ENCODE measurements at places on chromosomes 1 and 21.

DNA sequence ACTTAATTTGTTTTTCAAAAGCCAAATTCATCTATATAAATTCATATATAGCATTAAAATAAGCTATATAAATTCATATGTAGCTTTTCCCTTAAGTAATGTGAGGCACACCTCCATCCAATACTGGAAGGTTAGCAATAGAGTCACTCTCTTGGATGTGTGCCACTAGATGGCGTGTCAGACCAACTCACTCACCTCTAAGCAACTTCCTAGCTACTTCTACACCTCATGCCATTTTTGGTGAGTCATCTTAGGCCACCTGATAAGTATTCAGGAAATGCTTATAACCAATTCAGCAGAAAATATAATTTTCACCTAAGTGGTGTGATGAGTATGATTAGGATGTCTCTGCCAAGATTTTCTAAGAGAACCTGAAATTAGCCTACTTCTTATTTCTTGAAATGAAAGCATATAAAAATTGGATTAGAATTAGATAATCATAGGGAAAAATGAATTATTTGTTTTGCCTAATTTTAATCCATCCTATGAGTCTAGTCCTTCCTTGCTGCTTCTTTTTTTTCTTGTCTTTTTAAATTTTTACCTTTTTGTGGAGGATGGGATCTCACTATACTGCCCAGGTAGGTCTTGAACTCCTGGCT lies 34.4 kb upstream of the TADA1 start:
- DNase-seq = peak; percentile 71

- no peak for DNase-seq
Measured at GRCh38 chr1:5872886-5873285, 119.3 kb downstream of the NPHP4 start.

- DNase-seq = peak; percentile 91
Measured at GRCh38 chr1:156725683-156726280, 2.5 kb upstream of the METTL25B start.

DNA sequence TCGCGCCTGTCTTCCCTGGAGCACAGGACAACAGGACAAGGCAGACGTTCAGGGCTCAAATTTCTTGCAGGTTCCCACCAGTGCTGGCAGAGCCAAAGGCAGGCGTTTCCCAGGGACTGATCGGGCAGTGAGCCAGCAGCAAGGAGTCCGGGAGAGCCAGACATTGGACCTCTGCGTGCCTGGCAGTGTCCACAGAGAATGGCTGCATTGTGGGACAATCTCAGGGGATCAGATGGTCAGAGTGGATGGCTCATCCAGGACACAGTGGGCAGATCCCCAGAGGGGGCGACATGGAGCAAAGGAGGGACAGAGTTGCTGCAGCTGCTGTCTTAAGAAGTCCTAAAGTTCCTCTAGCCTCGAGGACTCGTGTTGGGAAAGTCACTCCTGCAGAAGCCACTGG lies 4.6 kb downstream of the TMEM63A start:
- DNase-seq = peak; percentile 82

DNA sequence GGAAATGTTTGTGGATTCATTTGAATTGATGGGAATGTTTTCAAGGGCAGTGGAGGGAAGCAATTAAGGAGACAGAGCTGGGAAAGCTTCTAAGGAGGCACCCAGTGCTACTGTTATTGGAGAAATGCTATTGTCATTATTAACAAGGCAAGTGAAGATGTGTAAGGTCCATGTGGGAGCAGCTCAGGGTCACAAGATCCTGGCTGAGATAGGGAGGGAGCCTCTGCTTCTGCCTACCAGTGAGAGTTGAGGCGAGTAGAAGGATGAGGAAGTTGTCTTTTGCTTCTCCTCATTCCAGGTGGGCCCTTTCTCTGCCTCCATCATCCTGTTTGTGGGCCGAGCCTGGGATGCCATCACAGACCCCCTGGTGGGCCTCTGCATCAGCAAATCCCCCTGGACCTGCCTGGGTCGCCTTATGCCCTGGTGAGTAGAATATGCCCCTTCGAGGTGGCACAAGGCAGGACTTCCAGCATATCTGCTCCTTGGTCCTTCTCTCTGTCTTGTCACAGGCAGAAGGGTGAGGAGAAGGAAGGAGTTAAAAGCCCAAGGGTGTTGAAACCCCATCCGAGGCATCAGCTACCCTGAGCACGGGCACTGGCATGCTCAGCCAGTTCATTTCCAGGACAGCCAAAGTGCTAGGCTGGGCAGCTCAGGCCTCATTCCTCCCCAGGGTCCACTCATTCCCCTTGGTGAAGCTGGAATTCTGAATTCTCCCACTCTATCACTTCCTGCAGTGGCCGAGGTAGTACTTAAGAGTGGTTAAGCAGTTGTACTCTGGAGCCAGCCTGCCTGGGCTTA lies 3.7 kb downstream of the MFSD2A start:
- DNase-seq = no peak

- DNase-seq = no peak
Measured at GRCh38 chr1:51320967-51321923, 9.1 kb downstream of the TTC39A start.

DNA sequence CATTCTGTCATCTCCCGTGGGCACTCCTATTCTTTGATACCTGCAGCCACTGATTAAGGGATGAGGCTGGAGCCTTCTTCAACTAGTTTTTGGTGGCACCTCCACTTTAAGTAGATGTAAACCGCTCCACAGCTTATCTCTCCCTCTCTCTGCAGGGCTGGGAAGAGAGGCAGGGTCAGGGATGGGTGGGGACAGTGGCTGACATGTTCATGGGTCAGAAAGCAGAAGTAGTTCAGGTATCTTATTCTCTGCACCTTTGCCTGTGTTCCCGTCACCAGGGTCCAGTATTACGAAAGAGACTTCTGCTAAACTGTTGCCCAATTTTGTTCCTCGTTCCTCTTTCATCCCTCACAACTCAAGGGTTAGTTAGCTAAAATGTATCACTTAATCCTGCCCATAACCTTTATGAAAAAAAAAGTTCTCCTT lies 51.7 kb upstream of the EDEM3 start:
- DNase-seq = no peak

- no peak for DNase-seq
Measured at GRCh38 chr1:245615001-245615400, 460.2 kb downstream of the KIF26B start.

DNA sequence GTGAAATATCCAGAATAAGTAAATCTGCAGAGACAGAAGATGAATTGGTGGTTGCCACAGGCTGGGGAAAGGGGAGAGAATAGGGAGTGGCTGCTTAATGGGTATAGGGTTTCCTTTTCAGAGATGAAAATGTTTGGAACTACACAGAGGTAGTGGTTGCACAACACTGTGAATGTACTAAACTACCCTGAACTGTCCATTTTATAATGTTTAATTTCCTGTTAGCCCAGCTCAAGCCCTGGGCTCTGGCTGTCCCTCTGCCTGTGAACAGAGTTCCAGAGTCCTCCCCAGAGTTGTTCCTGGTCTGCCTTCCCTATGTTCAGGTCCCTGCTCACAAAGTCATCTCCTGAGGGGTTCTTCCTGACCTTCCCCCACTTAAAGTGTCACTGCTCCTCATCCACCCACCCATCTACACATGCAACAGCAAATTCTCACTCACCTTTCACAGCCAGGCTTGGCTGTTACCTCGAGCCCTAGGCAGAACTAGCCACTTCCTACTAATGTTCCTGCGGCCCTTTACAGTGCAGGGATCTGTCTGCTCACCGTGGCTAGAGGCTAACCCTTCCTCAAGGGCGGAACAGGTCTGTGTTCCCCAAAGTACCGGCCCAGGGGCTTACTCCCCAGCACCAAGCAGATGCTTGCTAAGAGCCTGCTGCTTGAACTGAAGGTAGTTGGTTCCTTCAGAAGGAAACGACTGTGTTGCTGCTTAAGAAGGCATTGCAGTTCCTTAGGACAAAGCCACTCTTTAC lies 22.4 kb downstream of the DHCR24 start:
- no peak for DNase-seq

- no peak for DNase-seq
Measured at GRCh38 chr1:20999525-21000244, 177.0 kb downstream of the EIF4G3 start.

DNA sequence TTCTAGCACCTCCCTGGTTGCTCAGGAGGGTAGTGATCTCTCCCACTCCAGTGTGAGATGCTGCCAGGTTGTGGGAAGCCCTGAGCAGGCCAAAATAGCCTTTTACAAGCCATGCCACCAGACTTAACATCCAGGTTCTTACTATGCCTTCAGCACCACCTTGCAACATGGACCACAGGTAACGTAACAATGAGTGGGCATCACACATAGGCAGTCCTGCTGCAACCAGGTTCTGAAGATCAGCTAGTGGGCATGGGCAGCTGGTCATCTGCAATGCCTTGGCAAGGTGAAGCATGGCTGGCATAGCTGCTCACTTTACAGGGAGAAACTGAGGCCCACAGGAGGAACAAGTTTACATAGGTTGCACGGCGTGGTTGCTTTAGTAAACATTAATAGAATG lies 40.7 kb downstream of the DHCR24 start:
- no peak for DNase-seq
